ENCODE measurements at places on chromosomes 12 and 14.

- no peak for DNase-seq
Observed at GRCh38 chr14:99612738-99613330, 8.8 kb upstream of the CCDC85C start.

GRCh38 chr12:110869026-110869425 is 22.2 kb downstream of the CCDC63 start:
- DNase-seq = no peak

DNA sequence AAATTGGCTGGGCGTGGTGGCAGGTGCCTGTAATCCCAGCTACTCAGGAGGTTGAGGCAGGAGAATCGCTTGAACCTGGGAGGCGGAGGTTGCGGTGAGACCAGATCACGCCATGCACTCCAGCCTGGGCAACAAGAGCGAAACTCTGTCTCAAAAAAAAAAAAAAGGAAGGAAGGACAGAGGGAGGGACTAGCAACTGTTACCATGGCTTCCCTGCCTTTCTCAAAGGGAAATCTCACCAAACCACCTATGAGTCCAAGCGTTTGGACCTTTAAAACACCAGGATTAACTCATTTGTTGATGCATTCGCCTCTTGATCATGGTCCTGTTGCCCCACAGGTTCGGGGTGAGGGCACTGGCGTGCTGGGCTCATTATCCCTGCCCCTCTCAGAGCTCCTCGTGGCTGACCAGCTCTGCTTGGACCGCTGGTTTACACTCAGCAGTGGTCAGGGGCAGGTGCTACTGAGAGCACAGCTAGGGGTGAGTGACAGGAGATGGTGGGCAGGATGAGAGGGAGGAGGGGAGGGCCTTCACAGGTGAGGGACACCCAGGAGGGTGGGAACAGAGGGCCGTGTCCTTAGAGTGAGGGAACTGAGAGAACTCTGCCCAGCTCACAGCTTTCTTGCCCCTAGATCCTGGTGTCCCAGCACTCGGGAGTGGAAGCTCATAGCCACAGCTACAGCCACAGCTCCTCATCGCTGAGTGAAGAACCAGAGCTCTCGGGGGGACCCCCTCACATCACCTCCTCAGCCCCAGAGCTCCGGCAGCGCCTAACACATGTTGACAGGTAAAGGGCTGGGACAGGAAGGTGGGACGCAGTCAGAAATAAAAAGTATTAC is 10.2 kb upstream of the MYL6B start:
- no peak for DNase-seq

GRCh38 chr14:58703161-58703506 is 65.4 kb downstream of the DACT1 start:
- no peak for DNase-seq

DNA sequence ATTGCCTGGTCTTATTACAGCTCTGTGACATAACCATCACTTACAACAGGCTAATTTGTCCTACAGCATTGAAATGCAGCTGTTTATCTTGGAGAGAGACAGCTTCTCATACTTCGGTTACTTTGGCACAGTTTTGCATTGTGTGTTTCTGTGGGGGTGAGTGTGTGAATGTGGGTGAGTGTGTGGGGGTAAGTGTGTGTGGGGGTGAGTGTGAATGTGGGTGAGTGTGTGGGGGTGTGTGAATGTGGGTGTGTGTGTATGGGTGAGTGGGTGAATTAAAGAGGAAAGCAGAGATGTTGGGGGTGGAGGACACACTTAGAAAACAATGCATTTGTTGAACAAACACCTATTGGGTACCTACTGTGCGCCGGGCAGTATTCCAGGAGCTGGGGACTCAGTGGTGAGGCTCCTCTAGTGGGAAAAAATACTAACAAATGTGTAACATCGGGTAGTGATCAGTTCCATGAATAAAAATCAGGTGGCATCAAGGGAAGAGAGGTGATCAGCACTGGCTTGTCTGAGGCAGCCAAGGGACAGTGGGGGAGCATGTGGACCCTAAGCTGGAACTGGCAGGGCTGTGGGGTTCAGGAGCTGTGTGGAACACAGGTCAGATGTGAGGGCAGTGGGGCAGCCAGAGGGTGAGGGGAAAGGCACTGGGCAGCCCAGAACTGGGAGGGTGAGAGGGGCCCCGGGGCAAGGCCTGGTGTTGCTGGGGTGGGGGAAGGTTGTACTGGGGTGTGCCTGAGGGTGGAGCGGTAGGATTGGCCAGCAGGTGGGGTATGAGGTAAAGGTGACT is 44.1 kb upstream of the AMN start:
- DNase-seq = peak; percentile 19

GRCh38 chr14:39762576-39763401 is 330.6 kb upstream of the FBXO33 start:
- no peak for DNase-seq

- DNase-seq = peak; percentile 26
Observed at GRCh38 chr14:39372656-39373055, 59.6 kb downstream of the FBXO33 start.

DNA sequence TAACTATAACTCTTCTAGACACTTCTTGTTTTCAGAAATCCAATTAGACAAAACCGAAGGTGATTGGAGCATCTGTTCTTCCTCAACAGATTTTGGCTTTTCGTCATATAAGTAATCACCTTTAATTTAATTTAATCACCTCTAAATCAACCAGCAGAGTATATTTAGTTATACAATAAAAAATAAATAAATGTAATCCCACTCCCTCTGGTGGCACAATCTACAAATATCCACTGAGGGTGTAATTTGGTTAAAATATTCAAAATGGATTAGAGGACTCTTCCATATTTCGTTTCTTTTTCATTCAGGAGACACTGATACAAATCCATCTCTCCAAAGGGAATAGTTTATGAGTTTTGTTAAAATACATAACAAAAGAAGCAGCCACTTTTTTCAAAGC is 18.3 kb upstream of the SLC35F4 start:
- no peak for DNase-seq

DNA sequence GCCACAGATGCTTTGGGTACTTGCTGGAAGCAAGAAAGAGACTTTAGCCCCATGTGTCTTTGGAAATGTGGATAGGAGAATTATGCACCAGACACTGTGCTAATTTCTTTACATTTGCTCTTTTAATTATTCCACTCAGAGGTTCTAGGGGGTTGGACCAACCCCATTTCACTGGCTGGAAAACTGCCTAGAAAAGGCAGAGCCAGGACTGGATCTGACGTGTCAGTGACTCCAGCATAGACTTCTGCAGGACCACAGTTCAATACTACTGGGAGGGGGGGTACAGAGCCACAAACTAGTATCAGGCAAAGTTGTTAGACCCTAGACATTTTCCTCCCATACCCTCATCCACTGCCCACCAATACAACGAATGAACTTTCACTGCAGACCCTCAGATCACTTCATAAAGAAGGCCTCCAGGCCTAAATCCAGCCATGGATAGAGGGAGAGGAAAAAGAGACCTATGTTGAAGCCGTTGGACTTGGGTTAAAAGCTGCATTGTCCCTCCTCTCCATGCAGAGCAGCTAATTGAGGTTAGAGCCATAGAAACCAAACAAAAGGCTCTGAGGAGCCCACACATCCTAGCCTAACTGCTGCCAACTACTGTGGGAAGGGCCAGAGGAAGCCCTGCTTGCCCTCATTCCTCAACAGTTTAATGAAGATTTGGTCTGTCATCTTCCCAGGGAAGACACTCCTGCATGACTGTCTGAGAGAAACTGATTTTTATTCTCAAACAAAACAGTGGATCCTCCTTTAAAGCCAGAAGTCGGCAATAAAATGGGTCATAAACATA is 68.7 kb downstream of the STON2 start:
- no peak for DNase-seq

Measured in foreskin fibroblast (primary cell).